ENCODE measurements at places on chromosomes 12 and 14. TPM values are rescaled to one million over a fixed set of nuclear protein-coding genes. Genes with fewer than 3 reads are reported as not detected.

The LYZ gene
- total RNA-seq = 0.21 TPM

The EPYC gene
- total RNA-seq = not detected

The P2RX2 gene
- total RNA-seq = not detected

The NKX2-8 gene
- total RNA-seq = not detected

The SLCO1B3 gene
- not detected for total RNA-seq

The NPAS3 gene
- total RNA-seq = not detected

The CIROP gene
- not detected for total RNA-seq

The CLEC4A gene
- 0.79 TPM for total RNA-seq
